ENCODE measurements at places on chromosomes 5 and 9.
A peak's percentile ranks its signal among the peaks of the same experiment; 100 is the strongest.

- peak; percentile 47 for DNase-seq
These were observed 4.8 kb upstream of the ST6GALNAC4 start for GRCh38 chr9:127921557-127922120.

GRCh38 chr9:76985581-76985980 is 33.9 kb upstream of the FOXB2 start:
- no peak for DNase-seq

GRCh38 chr5:140713562-140714094 is 13.4 kb downstream of the ZMAT2 start:
- no peak for DNase-seq

- no peak for DNase-seq
These were observed 29.9 kb downstream of the SEMA6A start for GRCh38 chr5:116544531-116545241.

- no peak for DNase-seq
These were observed 68.7 kb downstream of the MARCHF3 start for GRCh38 chr5:126961702-126962101.

DNA sequence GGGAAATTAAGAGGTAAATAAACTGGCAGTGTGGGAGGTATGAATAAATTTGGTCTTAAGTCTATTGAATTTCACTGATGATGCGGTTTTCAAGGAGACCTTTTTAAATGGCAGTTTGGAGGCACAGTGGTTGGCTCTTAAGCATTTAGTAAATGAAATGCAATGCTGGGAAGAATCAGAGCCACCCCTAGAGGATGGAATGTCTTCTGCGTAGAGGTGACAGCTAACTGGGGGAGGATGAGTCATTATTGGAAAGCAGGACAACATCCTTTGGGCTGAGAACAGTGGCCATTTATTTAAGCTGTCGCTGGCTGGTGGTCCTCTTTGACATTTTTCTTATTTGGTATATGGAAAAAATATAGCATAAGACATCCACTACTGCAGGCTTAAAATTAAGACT is 163.2 kb downstream of the SH3GL2 start:
- DNase-seq, result no peak

DNA sequence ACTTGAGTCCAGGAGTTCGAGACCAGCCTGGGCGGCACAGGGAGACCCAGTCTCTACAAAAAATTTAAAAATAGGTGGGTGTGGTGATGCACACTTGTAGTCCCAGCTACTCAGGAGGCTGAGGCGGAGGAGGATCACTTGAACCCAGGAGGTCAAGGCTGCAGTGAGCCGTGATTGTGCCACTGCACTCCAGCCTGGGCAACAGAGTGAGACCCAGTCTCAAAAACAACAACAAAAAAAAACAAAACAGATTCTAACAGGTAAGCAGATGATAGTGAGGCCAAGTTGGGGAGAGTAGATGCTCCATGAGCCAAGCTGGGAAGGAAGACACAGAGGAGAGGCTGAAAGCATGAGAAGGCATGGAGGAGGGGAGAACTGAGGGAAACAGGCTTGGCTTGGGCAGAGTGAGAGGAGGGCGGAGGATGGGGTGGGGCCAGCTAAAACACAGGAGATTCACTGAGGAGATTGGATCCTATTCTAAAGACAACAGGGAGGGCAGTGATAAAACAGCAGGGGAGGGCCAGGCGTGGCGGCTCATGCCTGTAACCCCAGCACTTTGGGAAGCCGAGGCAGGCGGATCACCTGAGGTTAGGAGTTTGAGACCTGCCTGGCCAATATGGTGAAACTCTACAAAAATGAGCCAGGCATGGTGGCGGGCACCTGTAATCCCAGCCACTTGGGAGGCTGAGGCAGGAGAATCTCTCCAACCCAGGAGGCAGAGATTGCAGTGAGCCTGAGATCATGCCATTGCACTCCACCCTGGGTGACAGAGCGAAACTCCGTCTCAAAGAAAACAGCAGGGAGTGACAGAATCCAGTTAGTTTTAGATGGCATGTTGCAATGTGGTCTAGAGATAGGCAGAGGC is 8.4 kb downstream of the RPS14 start:
- no peak for DNase-seq

All from NCI-H2171 (cell line).